ENCODE measurements at places on chromosomes 16 and 17. TPM values are rescaled to one million over a fixed set of nuclear protein-coding genes. Genes with fewer than 3 reads are reported as not detected.

The CDH13 gene
- 3.5 TPM for total RNA-seq

The KRT9 gene
- not detected for total RNA-seq

The NR1D1 gene
- 11.3 TPM for total RNA-seq

The FOXO3B gene
- total RNA-seq: 7.0 TPM

The HOXB4 gene
- 3.9 TPM for total RNA-seq

GRCh38 chr16:28110074-28110473 is 46.6 kb upstream of the GSG1L start:
- DNase-seq: no peak
- peaks cover 6% of the 10 kb centered on the region for H3K36me3 ChIP-seq
- H3K4me3 ChIP-seq: no peak overlapping the region
- H3K27me3 ChIP-seq: no peaks in the 10 kb centered on the region
- no peak overlapping the region for H3K27ac ChIP-seq

GRCh38 chr17:73802314-73802713 is 158.1 kb upstream of the SDK2 start:
- H3K4me3 ChIP-seq: no peak overlapping the region
- no peaks in the 10 kb centered on the region for H3K27me3 ChIP-seq
- no peaks in the 10 kb centered on the region for H3K36me3 ChIP-seq
- DNase-seq: no peak
- H3K4me1 ChIP-seq: peaks cover 21% of the 10 kb centered on the region
- no peak overlapping the region for H3K27ac ChIP-seq

GRCh38 chr17:55238931-55239297 is 25.8 kb upstream of the HLF start:
- no peaks in the 10 kb centered on the region for H3K4me1 ChIP-seq
- H3K27me3 ChIP-seq: no peaks in the 10 kb centered on the region
- DNase-seq: peak; percentile 50
- H3K36me3 ChIP-seq: no peaks in the 10 kb centered on the region
- H3K4me3 ChIP-seq: peak overlapping the region; percentile 47
- peak overlapping the region; percentile 73 for H3K27ac ChIP-seq

GRCh38 chr16:51154271-51155171 is 3.5 kb upstream of the SALL1 start:
- no peaks in the 10 kb centered on the region for H3K27me3 ChIP-seq
- H3K4me3 ChIP-seq: no peak overlapping the region
- H3K36me3 ChIP-seq: no peaks in the 10 kb centered on the region
- H3K27ac ChIP-seq: no peak overlapping the region
- DNase-seq: no peak
- peaks cover 8% of the 10 kb centered on the region for H3K4me1 ChIP-seq

The DNAH3 gene
- total RNA-seq: 4.3 TPM

DNA sequence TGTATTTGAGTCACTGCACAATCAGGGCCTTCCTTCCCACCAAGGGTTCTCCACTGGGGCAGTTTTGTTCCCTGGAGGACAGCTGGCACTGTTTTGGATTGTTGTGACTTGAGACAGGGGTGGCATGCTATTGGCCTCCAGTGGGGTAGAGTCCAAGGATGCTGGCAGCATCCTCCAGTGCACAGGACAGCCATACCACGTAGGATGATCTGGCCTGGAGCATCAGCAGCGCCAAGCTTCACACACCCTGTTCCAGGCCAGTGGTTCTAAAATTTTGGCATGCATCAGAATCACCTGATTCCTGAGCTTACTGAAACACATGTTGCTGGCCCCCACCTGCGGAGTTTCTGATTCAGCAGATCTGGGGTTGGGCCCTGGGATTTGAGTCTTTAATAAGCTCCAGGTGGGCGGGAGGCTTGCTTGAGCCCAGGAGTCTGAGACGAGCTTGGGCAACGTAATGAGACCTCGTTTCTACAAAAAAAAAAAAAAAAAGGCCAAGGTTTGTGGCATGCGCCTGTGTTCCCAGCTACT is 83.2 kb downstream of the MGAT5B start:
- no peaks in the 10 kb centered on the region for H3K27me3 ChIP-seq
- H3K4me1 ChIP-seq: no peaks in the 10 kb centered on the region
- H3K4me3 ChIP-seq: no peak overlapping the region
- H3K36me3 ChIP-seq: no peaks in the 10 kb centered on the region
- no peak overlapping the region for H3K27ac ChIP-seq
- no peak for DNase-seq

GRCh38 chr16:84029297-84030047 is 13.1 kb downstream of the SLC38A8 start:
- no peaks in the 10 kb centered on the region for H3K36me3 ChIP-seq
- H3K27me3 ChIP-seq: no peaks in the 10 kb centered on the region
- no peak overlapping the region for H3K4me3 ChIP-seq

DNA sequence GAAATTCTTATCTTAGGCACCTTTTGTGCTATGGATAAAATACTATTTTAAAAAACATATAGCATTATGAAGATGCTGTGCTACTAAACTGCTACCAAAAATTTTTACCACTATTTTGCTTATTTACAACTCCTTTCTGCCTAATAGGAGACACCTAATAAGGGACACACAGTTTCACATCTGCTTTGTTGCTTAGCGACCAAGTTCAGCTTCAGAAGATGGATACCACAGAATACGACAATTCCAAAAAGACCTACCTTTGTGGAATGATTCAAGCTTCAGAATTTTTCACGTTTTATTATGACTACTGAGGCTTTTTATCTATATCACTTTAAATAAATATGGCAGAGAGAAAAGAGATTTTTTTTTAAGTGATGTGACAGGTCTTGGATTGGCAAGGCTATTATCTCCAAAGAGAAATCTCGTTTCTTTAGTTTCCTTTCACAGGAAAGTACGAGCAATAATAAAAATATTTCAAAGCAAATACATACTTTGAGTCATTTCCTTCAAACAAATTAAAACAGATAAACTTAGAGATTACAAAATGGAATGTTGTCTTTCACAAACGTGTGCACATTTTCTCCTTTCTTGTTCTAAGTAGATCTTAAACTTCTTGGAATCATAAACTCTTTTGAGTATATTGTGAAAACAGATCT is 35.4 kb downstream of the SPAG9 start:
- peaks cover 34% of the 10 kb centered on the region for H3K4me1 ChIP-seq
- peak overlapping the region; percentile 58 for H3K27ac ChIP-seq
- no peak for DNase-seq
- no peaks in the 10 kb centered on the region for H3K36me3 ChIP-seq
- no peak overlapping the region for H3K4me3 ChIP-seq
- no peaks in the 10 kb centered on the region for H3K27me3 ChIP-seq

The PRSS33 gene
- total RNA-seq: not detected

DNA sequence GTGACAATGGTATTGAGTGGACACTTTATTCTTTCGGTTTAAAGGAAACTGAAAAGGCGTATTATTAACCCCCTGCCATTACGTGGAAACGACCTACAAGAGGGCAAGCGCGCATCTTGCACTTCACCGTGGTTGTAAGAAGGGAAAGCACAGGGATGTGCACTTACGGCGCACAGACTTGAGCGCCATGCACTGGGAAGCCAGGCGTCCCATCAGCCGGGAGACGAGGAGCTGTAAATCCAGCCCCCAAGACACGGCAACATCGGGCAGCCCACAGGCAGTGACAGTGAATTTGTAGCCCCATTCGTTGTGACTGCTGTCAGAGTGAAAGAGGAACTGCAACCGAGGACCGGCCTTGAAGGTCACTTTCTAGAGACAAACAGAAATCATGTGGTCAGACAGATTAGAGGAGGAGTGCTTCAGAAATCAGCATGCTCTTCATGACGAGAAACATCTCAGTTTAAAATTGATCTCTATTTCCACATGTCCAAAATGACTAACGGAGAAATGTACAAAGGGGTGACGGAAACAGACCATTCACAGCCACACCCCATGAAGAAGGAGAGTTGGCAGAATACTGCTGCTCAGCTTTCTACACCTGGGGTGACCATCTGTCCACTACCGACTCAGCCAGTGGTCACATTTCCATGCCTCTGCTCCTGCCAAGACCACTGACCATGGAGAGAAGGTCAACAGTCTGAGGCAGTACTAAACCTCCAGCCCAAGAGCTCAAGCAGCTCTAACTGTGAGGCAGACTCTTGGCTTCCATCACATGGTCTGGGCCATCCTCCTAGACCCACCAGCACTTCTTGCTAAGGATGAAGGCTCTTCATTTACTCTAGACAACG is 68.6 kb downstream of the ZZEF1 start:
- H3K4me3 ChIP-seq: no peak overlapping the region
- no peaks in the 10 kb centered on the region for H3K27me3 ChIP-seq
- no peaks in the 10 kb centered on the region for H3K36me3 ChIP-seq
- no peak for DNase-seq
- H3K4me1 ChIP-seq: no peaks in the 10 kb centered on the region

GRCh38 chr17:49878931-49879904 is 31.3 kb upstream of the TAC4 start:
- peaks cover 49% of the 10 kb centered on the region for H3K4me1 ChIP-seq
- no peaks in the 10 kb centered on the region for H3K27me3 ChIP-seq
- no peaks in the 10 kb centered on the region for H3K36me3 ChIP-seq
- H3K4me3 ChIP-seq: no peak overlapping the region
- H3K27ac ChIP-seq: no peak overlapping the region
- no peak for DNase-seq

- H3K27me3 ChIP-seq: no peaks in the 10 kb centered on the region
- H3K27ac ChIP-seq: no peak overlapping the region
- H3K4me1 ChIP-seq: no peaks in the 10 kb centered on the region
- H3K36me3 ChIP-seq: peaks cover 2% of the 10 kb centered on the region
- no peak overlapping the region for H3K4me3 ChIP-seq
Measured at GRCh38 chr17:44207743-44208142, 8.1 kb upstream of the ATXN7L3 start.

DNA sequence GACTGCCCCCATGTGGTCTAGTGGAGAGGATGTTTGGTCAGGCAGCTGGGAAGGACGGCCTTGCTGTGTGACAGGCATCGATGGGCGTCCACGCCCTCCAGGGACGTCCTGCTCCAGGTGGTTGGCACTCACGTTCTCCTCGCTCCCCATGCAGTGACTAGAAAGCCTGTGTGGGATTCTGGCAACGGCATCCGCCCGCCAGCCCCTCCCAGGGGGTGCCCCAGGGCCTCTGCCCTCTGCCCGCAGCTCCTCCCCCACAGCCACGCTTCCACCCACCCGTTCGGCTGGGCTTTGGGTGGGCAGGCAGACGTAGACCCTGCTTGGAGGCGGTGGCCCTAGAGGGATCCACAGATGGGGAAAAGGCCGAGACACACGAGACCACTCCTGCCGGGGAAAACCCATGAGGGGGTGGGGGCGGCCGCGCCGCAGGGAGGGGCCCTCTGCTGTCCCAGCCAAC is 4.7 kb upstream of the IL17C start:
- H3K4me3 ChIP-seq: no peak overlapping the region
- peak; percentile 54 for DNase-seq
- no peaks in the 10 kb centered on the region for H3K27me3 ChIP-seq
- H3K4me1 ChIP-seq: peaks cover 3% of the 10 kb centered on the region
- peaks cover 4% of the 10 kb centered on the region for H3K36me3 ChIP-seq

The EPX gene
- total RNA-seq: not detected

DNA sequence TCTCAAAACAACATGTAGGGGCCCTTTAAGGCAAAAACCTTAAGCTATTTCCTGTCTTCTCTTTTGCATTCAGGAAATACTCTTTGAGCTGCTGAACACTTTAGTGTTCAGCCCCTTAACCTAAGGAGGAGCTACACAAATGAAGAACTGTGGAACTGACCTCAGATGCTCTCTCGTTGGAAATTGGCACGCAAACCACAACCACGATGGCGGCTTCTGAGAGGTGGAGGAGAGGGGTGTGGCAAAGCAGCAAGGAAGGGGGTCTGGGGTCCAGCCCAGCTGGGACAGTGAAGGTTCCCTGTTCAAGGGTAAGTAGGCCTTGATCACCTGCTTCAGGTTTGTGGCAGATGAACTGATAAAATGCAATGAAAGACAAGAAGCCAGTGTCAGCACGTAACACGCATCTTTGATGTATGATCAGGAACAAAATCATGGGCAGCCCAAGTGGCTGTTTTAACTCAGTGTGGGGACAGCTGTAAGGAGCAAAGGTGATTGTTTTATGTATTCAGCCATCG is 291.6 kb upstream of the TNRC6C start:
- no peak overlapping the region for H3K4me3 ChIP-seq
- DNase-seq: no peak

DNA sequence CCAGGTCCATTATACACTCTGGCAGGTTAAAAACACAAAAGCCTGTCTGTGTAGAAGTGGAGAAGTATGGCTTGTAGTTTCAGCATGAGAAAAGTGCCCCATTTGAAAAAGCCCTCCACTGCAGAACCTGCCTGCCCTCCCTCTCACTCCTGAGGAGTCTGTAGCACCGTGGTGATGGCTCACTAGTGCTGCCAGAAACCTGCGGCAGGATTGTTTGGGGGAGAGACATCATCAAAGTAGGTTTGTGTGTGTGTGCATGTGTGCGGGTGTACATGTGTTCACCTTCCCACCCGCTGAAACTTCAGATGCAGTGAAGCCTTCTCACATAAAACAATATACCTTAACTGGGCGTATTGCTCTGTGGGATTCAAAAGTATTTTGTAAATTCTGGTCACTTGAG is 26.9 kb downstream of the NDEL1 start:
- H3K27ac ChIP-seq: no peak overlapping the region
- no peaks in the 10 kb centered on the region for H3K36me3 ChIP-seq
- no peaks in the 10 kb centered on the region for H3K27me3 ChIP-seq

DNA sequence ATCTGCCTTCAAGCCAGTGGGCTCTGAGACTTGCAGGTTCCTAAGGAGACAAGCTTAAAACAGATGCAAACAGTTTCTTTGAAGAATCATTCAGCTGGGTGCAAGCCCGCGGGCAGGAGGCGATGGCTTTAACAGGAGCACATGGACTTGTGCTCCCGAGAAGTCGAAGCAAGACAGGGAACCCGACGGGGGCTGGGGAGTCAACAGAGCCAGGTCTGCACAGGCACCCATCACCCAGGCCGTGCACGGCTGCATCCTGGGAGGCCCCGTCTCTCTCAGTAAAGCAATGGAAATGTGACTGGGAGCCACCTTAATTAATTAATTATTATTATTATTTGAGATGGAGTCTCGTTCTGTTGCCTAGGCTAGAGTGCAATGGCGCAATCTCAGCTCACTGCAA is 333 bp upstream of the PTX4 start:
- no peak overlapping the region for H3K27ac ChIP-seq
- H3K4me1 ChIP-seq: peaks cover 5% of the 10 kb centered on the region
- H3K36me3 ChIP-seq: no peaks in the 10 kb centered on the region
- no peak for DNase-seq
- H3K27me3 ChIP-seq: no peaks in the 10 kb centered on the region

The DBF4B gene
- 31.8 TPM for total RNA-seq

The ZP2 gene
- total RNA-seq: not detected

DNA sequence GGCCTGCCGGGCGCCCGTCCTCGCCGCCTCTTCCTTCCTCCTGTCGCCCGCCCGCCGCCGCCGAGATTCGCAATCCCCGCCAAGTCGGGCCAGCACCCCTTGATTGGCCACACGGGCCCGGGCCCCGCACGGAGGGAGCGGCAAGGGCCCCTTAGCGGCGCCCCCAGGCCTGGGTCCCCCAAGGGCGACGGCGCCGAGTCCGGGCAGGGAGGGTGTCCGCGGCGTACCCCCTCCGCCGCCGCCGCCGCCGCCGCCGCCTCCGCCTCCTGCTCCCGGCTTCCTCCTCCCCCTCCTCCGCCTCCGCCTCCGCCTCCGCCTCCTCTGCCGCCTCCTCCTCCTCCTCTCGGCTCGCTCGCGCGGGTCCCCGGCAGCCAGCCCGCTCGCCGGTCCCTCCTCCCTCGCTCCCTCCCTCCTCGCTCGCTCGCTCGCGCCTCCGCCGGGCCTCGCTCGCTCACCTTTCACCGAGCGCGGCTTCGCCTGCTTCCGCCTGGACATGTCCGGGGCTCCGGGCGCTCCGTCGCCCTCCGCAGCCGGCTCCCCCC is 561 bp downstream of the ZNF423 start:
- DNase-seq: peak; percentile 81
- peaks cover 4% of the 10 kb centered on the region for H3K27me3 ChIP-seq
- H3K4me1 ChIP-seq: peaks cover 33% of the 10 kb centered on the region

Data from Caco-2 (cell line).